ENCODE measurements at places on chromosomes 12 and 14.

GRCh38 chr14:103803661-103804060, 43.7 kb downstream of the PPP1R13B start:
- DNase-seq = peak; percentile 14

GRCh38 chr12:84375449-84376170, 537.0 kb downstream of the SLC6A15 start:
- DNase-seq = peak; percentile 25

GRCh38 chr14:99389174-99389826, 91.4 kb downstream of the SETD3 start:
- no peak for DNase-seq

GRCh38 chr14:53841109-53842099, 115.2 kb downstream of the BMP4 start:
- no peak for DNase-seq

GRCh38 chr12:20423557-20423956, 55.2 kb downstream of the PDE3A start:
- no peak for DNase-seq

DNA sequence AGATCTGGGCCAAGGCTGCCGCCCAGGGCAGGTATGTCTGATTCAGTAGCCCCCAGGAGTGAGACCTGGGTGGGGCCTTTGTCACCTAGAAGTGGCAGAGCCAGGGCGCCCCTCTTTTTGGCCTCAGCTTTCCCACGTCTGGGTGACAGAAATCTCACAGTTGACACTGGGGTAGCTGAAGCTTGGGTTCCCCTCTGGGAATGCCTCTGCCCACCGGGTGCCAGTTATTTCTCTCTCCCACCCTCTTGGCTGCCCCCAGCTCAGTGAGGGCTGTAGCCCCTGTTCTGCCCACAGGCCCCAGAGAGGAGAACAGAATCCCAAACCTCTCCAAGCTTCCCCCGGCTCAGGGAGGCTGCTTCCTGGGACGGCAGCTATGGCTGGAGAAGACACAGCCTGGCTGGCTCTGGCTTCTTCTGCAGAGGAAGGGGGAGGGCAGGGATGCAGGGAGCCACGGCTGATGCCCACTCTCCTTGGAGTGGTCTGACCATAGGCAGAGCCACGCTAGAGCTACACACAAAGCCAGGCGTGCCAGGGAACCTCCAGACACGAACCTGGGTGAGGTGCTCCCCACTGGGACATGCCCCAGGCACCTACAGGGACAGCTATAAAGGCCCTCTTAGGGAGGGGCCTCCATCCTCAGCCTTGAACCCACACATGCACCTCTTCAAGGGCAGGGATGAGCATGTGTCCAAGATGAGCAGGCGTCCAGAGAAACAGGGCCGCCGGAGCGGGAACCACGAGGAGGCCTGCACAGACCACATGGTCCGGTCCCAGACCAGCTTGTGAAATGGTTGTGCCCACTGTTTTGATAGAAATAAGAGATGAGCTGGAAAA, 51.7 kb downstream of the BEGAIN start:
- DNase-seq = no peak

DNA sequence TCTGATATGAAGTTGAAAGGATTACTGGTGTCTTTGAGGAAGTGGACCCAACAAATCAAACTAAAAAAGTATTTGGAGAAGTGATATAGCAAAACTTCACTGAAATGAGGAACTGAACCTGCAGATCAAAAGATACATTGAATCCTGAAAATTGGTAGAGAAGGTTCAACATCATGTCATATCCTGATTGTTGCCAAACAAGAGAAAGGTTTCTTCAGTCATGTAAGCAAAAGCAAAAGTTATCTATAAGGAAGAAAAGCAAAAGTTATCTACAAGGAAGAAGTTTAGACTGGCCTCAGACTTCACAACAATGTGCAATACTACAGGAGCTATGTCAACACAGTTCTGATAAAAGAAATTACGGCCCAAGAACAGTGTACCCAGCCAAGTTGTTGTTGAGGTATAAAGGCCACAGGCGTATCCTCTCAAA, 142.7 kb downstream of the RAD51B start:
- DNase-seq = no peak

GRCh38 chr12:78431931-78432330, 432.6 kb upstream of the SYT1 start:
- no peak for DNase-seq

DNA sequence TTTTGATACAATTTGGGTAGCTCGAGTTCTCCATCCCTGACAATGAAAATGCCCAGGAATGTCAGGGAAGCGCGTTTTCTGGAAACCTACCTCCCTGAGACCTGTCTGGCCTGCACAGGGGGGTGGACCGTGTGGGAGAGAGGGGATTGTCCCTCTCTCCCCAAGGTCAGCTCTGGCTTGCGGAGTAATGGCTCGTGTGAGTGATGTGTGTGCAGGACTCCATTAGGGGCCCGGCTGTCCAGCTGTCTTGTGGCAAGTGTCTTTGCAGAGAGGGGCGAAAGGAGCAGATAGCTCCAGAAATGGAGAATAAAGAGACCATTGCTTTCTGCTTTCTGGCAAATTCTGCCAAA, 215.3 kb downstream of the CHST11 start:
- no peak for DNase-seq

DNA sequence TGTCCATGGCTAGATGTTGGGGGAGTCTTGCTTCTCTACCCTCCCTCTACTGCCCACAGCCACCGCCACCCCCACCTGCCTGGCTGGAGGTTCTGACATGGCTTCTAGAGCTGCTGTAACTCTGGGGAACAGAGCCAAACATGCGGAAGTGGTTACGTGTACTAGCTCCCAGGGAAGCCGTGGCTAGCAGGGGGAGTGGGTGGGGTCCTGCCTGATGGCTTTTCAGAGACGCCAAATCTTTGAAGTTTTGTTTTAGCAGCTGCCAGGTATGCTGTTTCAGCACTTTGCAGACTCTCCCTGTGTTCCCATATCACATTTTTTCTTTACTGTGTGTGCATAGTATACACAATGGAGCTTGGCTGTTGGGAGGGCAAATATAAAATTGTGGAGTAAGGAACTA, 150.3 kb downstream of the TGFB3 start:
- DNase-seq = no peak

DNA sequence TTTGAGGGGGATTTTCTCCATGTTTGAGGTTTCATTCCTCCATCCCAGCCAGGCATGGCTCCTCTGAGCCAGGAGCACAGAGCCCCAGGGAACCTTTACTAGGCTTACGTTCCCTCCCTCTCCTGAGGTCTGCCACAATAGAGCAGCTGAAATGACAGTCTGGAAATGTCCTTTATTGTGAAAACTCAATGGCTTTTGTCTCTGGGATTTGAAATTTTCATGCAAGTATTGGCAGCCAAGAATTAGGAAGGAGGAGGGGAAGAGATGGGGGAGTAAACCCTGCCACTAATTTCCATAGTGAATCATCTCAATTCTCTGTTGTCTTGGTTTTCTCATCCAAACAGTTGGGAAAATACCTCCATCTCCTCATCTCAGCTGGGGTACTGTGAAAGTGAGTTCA, 2.6 kb upstream of the PLEKHG3 start:
- DNase-seq = no peak

- no peak for DNase-seq
These were observed 41.4 kb downstream of the DAAM1 start for GRCh38 chr14:59229653-59230406.

DNA sequence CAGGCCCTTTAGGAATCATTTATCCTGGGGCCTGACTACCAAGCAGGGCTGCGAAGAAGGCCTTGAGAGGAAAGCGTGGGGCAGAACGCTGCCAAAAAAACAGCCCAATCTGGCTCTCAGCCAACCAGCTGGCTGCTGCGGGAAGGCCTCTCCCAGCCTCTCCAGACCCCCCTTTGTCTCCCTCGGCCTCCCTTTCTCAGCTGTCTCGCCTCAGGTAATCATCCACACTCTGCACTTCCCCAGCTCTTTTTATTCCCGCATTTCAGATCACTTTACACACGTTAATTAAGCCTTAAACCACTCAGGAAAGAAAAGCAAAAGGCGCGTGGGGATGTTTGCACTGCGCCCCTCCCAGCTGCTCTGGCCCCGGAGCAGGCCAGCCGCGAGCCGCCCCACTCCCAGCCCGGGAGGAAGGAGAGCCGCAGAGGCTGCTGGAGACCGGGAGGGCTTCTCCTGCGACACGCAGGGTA, 208.2 kb upstream of the FOXN3 start:
- no peak for DNase-seq

DNA sequence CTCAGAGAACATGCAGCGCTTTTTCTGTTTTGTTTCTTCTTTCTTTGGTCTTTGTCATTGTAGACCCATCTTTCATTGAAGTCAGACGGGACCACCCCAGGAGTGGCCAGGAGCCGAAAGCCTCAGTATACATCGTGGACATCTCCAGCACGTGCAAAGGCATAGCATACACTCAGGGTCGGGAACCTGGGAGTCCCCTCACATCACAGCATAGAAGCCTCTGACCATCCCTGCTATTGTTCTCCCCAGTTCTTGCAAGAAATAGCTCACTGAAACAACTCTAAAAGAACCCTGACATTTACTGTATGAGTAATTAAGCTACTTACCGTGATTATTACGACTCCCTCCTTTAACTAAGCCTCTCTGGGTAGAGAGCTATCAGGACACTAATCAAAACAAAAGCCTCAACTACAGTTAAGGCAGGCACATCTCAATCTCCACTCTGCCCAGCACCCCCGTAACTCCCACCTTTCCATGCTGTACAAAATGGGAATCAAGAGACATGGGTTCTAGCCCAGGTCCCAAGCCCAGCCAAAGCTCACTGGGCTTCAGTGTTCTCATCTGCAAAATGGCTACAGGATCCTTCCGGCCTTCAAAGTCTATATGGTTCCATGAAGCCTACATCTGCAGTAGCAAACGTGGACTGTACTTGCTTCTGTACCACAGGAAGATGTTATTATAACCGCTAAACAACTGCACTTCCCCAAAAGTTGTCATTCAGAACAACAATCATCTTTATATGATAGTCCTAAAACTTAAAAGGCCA, 6.7 kb downstream of the CCDC88C start:
- no peak for DNase-seq

DNA sequence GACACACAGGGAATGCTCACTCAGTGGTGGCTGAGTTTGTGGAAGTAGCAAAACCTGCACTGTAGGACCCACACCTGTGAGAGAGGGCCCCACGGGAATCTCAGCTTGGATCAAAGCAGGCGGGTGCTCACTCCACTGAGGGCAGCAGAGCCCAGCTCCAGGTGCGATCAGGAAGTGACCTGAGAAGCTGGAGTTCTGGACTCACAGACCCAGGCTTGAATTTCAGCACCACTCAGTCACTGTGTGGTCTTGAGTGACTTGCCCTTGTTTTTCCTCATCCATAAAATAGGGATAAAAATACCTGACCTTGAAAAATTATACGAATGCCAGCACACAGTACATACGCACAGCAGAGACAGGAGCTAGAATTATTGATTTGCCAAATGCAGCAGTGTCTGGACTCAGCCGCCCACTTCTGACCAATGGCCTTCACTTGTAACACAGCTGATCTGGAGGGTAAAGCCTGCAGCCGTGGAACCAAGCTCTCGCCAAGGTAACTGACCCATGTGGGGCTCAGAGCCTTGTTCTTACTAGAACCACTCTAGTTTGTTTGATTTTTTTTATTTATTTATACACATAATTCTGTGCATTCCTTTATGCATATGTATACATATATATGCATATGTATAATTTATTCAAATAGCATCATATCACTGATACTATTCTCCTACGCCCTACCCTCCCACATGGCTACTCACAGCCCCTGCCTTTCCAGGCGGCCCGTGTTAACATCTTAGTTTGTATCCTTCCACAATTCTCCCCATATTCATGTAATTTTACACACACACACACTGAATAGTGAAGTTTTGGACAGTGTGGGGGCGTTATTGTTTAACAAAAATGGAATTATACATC, 53.9 kb downstream of the DPF3 start:
- DNase-seq = no peak

GRCh38 chr12:101221301-101221700, 11.3 kb upstream of the SLC5A8 start:
- no peak for DNase-seq

GRCh38 chr12:15956413-15957185, 45.5 kb downstream of the DERA start:
- DNase-seq = no peak

- peak; percentile 58 for DNase-seq
These were observed 966.7 kb downstream of the SLC6A15 start for GRCh38 chr12:83945871-83946270.

DNA sequence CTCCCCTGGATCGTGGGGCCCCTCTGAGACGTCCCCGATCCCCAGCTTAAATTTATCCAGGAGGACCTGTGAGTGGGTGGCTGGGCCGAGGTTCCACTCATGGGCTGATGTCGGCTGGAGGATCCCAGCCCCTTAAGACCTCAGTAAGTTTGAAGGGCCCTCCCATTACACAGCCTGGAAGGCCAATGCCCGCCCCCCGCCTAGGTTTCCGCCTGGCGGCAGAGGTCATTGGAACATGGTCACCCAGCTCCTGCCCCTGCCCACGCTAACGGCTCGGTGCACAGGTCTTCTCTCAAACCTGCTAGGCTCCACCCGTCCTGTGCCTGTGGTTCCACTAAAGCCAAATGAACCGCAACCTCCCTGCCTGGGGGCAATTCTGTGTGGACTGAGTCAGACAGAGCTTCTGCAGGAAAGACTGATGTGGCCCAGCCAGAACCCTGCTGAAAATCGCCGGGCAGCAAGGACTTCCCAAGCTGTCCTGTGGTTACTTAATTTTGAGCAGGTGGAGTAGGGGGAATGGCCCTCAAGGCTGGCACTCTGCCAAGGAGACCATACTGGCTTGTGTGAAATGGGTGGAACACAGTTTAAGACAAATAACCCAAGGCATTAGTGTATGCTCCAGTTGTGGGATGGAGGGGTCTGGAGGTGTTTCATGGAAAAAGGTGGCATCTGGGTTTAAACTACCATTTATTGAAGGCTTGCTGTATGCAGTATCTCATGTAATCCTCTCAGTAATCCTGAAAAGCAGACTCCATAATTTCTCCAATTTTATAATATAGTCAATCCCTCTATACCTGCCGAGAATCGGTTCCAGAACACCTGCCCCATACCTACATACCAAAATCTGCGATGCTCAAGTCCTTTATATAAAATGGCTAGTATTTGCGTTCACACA, 903 bp upstream of the NT5DC3 start:
- peak; percentile 31 for DNase-seq

- DNase-seq = no peak
These were observed 650 bp downstream of the HEBP1 start for GRCh38 chr12:12999271-12999958.

Measured in HS-5 (cell line).